ENCODE measurements at places on chromosomes 5 and 9. TPM values are rescaled to one million over a fixed set of nuclear protein-coding genes. Genes with fewer than 3 reads are reported as not detected.

GRCh38 chr9:30310711-30311110, 2073.7 kb upstream of the ACO1 start:
- no peak for DNase-seq

- DNase-seq: no peak
Measured at GRCh38 chr9:69768101-69768500, 8.3 kb upstream of the PTAR1 start.

The MTREX gene
- 44.0 TPM for total RNA-seq

- DNase-seq: no peak
Measured at GRCh38 chr5:56460681-56461191, 227.6 kb upstream of the ANKRD55 start.

DNA sequence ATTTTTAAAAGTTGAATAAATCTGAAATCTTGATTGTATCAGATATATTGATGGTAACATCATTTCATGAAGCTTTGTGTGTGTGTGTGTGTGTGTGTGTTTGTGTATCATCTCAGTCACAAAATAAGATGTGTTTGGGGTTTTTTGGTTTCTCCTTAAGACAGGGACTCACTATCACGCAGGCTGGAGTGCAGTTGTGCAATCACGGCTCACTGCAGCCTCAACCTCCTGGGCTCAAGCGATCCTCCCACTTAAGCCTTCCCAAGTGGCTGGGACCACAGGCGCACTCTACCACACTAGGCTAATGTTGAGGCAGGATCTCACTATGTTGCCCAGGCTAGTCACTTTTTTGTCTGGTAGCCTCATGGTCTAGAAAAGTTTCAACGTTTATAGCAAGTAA, 83.4 kb upstream of the DMRT1 start:
- no peak for DNase-seq

Data from PC-3 (cell line).